Epithelial cell of alveolus of lung (primary cell): ENCODE measurements at places on chromosomes 12 and 14. TPM values are rescaled to one million over a fixed set of nuclear protein-coding genes. Genes with fewer than 3 reads are reported as not detected.

The RD3L gene
- not detected in 2 replicates for total RNA-seq

The ANG gene
- 7.9 and 13.7 TPM in 2 replicates for total RNA-seq

The TDRD9 gene
- total RNA-seq, result 0.26 TPM in 1 of 2 replicates, not detected in the other

The CLEC12A gene
- total RNA-seq, result not detected in 2 replicates

The GALNT9 gene
- 0.08 and 0.13 TPM in 2 replicates for total RNA-seq

The OGFOD2 gene
- 8.7 and 20.8 TPM in 2 replicates for total RNA-seq

The STAT6 gene
- total RNA-seq, result 57.8 and 98.8 TPM in 2 replicates

The GALNT8 gene
- under 0.01 and 0.26 TPM in 2 replicates for total RNA-seq

The OR6C76 gene
- not detected in 2 replicates for total RNA-seq

The RNF212B gene
- not detected in 2 replicates for total RNA-seq

The TMTC1 gene
- 21.0 and 30.9 TPM in 2 replicates for total RNA-seq

The RPL36AL gene
- 205 and 208 TPM in 2 replicates for total RNA-seq

The PLBD2 gene
- total RNA-seq, result 39.2 and 68.9 TPM in 2 replicates

The STAC3 gene
- total RNA-seq, result 0.26 and 4.5 TPM in 2 replicates

The FOXG1 gene
- under 0.01 TPM in 1 of 2 replicates, not detected in the other for total RNA-seq

The TAS2R8 gene
- total RNA-seq, result 0.08 TPM in 1 of 2 replicates, not detected in the other

The MAP1LC3B2 gene
- 0.26 and 0.32 TPM in 2 replicates for total RNA-seq

The GLS2 gene
- total RNA-seq, result 0.13 TPM in 1 of 2 replicates, not detected in the other

The CNTN1 gene
- total RNA-seq, result 1.7 TPM in 1 of 2 replicates, not detected in the other

The DLK1 gene
- total RNA-seq, result 1.7 TPM in 1 of 2 replicates, not detected in the other

The KRT80 gene
- total RNA-seq, result 0.64 and 0.91 TPM in 2 replicates

The IL26 gene
- not detected in 2 replicates for total RNA-seq

The FAM181A gene
- total RNA-seq, result not detected in 2 replicates

The B3GNT4 gene
- total RNA-seq, result 0.16 and 1.4 TPM in 2 replicates

The TAMALIN gene
- 4.5 and 19.5 TPM in 2 replicates for total RNA-seq
